ENCODE measurements at places on chromosomes 3 and 15.
A peak's percentile ranks its signal among the peaks of the same experiment; 100 is the strongest.

GRCh38 chr3:181718369-181718768 lies 6.6 kb downstream of the SOX2 start:
- DNase-seq: no peak

DNA sequence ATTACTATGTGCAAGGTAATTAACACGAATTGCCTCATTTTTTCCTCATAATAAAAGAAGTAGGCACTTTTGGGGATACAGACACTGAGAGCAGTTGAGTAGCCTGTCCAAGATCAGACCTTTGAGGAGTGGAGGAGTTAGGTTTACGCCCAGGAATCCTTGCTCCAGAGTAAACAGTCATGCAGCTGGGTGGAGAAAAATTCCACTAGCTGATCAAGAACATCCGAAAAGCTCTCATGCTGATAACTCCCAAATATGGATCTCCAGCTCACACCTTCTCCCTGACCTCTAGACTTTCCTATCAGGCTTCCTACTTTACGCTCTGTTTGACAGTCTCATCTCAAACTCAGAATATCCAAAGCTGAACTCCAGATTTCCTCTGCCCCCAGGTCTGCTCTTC lies 53.3 kb downstream of the ST6GAL1 start:
- no peak for DNase-seq

DNA sequence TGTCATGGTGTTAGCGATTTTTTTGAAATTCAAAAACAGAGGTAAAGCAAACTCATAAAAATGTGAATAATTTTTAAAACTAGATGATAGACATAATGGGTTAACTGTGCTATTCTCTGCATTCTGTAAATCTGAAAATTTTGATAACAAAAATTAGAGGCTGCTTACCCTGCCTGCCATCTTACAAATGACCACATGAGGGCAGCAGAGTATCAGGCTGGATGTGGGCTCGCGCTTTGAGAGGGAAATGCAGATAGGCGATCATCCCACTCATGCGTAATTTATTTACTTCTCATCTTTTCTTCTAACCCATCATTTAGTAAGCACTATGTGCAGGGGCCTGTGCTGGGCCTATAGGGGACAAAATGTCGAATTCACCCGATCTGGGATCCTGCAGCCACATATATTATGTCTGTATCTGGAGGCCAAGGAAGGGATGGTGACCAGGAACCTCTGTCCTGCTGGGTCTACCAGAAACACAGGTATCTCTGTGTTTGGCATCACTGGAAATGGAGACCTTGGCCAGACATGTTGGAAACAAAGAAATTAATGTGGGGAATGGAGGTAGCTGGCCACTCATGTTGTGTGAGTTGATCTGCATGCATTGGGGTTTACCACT lies 7.8 kb upstream of the RAD18 start:
- DNase-seq: peak; percentile 48

GRCh38 chr3:46719044-46719565 lies 1.4 kb upstream of the PRSS50 start:
- no peak for DNase-seq

- DNase-seq: no peak
Measured at GRCh38 chr3:188959013-188959412, 212.8 kb upstream of the TPRG1 start.

DNA sequence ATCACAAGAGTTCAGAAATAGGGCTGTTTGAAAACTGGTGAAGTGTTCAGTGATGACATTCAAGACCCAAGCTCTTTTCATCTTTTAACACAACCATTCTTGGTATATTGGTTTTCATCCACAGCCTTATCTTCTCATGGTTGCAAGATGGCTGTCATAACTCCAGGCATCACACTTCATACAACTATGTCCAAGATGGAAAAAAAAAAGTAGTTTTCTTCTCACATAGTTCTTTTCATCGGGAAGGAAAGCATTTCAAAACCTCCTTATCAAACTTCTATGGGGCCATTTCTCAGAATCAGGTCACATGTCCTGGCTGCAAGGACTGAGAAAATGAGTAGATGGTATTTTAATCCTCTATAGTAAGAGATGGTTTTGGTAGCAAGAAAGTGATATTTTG lies 21.1 kb upstream of the MFSD1 start:
- no peak for DNase-seq

DNA sequence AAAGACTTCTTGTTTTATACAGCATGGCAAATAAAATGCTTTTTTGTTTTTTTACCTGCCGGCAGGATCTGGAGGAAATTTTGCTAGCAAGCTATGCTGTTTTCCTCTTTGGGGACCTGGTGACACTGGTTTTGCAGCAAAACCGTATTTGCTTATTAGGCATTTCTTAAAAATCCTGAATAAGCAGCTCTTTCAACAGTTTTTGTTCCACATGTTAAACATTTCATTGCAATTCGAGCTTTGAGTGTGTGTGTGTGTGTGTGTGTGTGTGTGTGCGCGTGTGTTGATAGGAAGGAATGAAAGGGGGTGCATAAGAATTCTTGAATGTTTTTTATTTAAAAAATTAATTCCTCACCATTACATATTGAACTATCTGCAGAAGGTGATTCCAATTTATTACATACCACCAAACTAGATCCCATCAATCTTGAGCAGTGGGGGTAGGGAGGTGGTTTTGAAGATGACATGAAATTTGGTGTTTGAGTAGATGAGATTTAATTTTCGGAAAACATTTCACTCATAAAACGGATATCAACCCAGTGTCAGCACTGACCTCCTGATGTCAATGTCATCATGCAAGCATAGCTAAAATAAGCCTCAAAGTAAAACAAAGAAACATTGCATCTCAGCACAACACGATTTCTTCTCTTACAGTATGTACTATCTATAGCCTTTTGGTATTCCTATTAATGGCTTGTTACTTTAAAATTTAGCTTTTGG lies 17.3 kb downstream of the ZBTB38 start:
- no peak for DNase-seq

DNA sequence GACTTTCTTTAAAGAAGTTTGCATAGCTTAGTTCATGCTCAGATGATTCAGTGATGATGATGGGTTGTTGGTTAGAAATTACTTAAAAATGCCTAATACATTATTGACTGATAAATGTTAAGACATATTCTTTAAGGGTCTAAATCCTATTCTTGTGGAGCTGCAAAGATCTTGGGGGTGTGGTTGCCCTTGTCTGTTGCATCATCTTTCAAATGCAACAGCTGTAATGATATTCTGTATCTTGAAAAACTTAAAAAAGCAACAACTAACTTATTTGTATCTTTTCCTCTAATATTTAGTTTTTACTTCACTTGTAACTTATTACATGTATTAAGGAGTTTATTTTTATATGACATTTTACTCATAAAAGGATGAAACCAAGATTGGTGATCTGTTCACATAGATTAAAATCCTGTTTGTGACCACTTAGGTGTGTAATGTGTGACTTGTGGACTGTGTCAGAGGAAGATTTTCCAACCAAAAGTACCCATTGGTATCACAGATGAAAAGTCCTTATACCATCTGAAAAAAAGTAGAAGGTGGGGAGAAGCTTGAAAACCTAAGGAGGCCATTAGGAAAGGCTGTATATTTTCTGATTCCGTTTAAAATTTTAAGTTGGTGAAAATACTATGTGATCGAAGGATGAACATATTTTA lies 142.8 kb downstream of the IGF1R start:
- no peak for DNase-seq

GRCh38 chr3:39809181-39809994 lies at the start of gene MYRIP:
MYRIP (plus strand) TSS chr3:39809609; CDS start chr3:39900817, 91,208 bp downstream.
- DNase-seq: no peak

DNA sequence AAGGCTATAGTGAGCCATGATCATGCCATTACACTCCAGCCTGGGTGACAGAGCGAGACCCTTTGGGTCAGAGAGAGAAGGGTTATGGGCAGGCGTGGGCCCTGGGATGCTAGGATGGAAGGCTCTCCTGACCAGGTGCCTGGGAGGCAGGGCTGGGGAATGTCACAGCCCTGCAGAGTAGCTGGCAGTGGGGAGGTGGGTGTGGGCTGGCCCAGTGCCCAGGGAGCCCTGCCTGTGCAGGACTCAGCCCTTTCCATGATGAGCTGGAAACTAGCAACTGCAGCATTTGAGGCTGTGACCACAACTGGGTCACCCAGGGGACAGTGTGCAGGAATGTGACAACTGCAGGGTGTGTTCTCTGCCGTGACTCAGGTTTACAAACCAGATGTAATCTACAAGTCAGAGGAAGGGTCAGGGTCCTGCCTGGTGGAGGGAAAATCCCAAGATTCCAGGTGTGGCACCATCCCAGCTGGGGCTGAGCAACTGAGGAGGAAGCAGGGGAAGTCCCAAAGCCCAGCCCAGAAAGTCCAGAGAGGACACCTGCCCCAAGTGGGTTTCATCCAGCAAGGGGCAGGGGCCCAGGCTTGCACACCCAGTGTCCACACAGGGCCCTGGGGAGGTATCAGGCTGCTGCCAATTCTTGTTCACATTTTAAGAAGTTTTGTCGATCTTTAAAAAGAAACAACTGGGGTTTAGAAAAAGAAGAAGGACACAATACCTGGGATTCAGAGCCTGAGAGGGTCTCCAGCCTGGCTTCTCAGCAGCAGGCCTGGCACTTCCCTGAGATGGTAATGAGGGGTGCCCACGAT lies 45.5 kb downstream of the SLC28A1 start:
- DNase-seq: peak; percentile 98

GRCh38 chr3:194675081-194675640 lies 3.2 kb upstream of the LSG1 start:
- peak; percentile 56 for DNase-seq

- DNase-seq: peak; percentile 82
Measured at GRCh38 chr3:171375666-171376595, 84.3 kb downstream of the TNIK start.

DNA sequence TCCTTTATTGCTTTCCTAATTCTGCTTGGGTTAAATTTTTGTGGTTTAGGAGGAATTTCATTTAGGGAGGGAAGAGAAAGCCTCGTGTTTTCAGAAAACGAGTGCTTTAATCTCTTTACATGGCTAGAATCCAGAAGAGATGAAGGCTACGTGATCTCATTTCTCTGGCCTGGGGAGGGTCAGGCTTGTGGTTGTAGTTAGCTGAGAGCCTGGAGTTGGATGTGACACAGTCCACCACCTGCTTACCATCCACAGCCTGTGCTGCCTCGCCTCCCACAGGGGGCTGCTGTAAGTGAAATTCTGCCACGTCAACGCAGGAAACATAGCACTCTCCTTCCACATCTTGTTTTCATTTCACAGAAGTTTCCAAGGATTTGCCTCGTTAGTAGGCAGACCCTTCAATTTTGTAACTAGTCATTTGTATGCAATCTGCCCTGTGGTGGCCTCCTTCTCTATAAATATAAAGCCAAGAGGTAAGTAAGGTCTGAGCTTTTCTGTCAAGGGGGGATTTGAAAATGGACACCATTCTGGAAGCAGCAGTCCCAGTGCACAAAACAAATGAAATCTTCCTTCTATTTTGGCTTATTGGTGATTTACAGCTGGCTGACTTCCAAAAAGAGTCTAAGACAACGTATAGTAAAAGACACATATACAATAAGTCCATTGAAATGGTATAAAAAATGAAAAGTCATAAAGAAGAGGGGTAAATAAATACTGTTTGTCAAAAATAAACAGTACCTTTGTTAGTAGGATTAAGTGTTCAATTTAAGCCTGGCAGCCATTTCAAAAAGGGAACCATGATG lies 3.4 kb downstream of the GXYLT2 start:
- DNase-seq: peak; percentile 77

GRCh38 chr15:45180648-45181436 lies 6.9 kb downstream of the SHF start:
- no peak for DNase-seq

GRCh38 chr3:124582621-124583395 lies 147.4 kb upstream of the UMPS start:
- no peak for DNase-seq

GRCh38 chr3:20100151-20100550 lies 59.9 kb downstream of the KAT2B start:
- no peak for DNase-seq

DNA sequence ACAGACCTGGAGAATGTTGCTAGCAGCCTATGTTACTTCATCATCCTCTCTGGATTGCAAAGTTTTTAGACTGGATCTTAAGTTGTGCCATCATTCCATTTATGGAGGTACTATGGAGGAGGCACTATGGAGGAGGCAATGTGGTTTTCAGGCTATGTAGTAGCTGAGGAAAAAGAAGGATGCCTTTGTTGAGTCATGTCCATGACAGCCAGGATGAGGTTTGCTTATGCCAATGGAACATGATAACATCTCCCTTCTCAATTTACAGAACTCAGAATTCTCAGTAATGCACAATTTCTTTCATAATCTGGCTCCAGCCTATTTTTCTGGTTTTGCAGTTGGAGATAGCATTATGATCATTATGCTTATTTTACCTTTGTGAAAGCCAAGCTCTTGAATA lies 65.9 kb upstream of the TMEM108 start:
- peak; percentile 51 for DNase-seq

GRCh38 chr3:8488877-8489276 lies 12.7 kb upstream of the LMCD1 start:
- DNase-seq: no peak

DNA sequence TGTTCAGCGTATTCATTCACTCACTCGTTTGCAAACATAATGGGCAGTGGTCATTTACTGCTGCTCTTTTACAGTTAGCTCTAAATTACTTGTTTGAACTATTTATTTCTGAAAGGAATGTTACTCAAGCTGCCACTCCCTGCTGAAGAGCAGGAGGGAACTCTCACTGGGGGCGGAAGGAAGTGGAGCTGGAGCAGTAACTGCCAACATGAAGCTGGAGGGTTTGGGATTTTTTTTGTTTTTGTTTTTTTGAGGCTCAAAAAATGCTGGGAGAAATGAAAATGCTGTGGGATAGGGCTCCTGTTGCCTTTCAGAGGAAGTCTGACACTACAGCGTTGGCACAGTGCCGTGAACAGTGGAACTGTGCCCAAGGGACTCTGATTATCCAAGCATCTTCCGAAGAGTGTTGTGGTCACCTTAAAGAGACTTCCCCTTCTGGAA lies 44.1 kb downstream of the SENP2 start:
- peak; percentile 14 for DNase-seq

GRCh38 chr3:79018671-79019136 lies 749.1 kb downstream of the ROBO1 start:
- peak; percentile 72 for DNase-seq

DNA sequence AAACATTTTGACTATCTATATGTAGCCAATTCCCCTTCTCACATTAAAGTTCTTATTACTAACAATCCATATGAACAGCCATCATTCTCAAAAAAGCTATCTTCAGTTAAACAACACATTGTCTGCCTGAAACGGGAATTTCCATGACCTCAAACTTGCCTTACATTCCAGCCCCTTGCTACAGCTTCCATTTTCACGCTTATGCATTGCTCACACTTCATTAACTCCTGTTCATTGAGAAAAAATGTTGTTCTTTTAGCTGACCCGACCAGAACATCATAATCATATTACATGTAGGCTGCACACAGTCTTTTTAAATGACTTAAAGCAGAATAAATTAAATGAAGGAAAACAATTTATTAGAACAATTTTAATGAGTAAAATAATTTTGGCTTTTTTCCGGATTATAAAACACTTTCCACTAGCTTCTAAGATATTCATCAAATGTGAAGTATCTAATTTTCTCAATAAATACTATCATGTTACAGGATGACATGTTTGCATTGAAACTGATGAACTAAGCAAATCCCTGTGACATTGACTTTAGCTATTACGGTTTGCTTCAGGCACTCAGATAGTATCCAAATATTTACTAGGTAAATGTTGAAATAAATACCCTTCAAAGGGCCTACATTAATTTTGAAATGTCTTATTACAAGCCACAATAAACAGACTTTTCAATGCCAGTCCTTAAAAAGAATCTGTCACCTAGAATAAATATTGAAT lies 49.9 kb downstream of the P3H2 start:
- DNase-seq: no peak

Data from mammary epithelial cell (primary cell).